Central memory CD8-positive, alpha-beta T cell (primary cell): ENCODE measurements at places on chromosomes 6 and 20.
A peak's percentile ranks its signal among the peaks of the same experiment; 100 is the strongest.

DNA sequence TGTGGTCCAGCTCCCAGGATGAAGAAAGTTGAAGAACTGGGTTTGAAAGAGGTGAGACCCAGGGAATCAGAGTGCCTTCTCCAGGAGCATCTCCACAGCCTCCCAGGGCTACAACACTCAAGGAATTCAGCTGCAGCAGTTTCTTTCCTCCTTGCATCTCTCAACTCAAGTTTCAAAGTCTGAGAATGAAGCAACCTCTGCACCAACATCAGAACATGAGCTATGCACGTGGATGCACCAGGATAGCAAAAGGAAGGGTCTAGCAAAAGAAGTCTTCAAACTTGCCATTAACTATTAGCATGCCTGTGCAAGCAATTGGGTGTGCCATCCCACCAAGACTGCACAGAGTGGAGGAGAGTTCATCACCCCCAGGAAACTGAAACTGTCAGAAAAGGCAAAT lies 193.9 kb downstream of the OTOR start:
- DNase-seq = no peak
- no peak overlapping the region for H3K4me3 ChIP-seq
- H3K27me3 ChIP-seq = no peaks in the 10 kb centered on the region
- H3K36me3 ChIP-seq = no peaks in the 10 kb centered on the region

GRCh38 chr6:31042806-31043205 lies 32.5 kb downstream of the MUC22 start:
- no peaks in the 10 kb centered on the region for H3K4me1 ChIP-seq
- peaks cover 91% of the 10 kb centered on the region for H3K27me3 ChIP-seq
- peaks cover 2% of the 10 kb centered on the region for H3K36me3 ChIP-seq
- H3K4me3 ChIP-seq = no peak overlapping the region
- DNase-seq = no peak

DNA sequence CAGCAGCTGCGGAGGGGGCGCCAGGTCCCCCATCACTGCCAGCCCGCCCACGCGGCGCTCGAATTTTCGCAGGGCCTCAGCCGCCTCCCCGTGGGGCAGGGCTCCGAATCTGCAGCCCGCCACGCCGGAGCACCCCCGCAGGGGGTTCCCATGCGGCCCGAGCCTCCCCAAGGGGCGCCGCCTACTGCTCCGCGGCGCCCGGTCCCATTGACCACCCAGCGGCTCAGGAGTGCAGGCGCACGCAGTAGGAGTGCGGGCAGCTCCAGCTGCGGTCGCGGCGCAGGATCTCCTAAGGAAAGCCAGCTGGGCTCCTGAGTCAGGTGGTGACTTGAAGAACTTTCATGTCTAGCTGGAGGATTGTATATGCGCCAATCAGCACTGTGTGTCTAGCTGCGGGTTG lies 155.3 kb upstream of the RREB1 start:
- peaks cover 23% of the 10 kb centered on the region for H3K27me3 ChIP-seq
- no peak for DNase-seq
- no peaks in the 10 kb centered on the region for H3K4me1 ChIP-seq
- H3K27ac ChIP-seq = no peak overlapping the region
- no peak overlapping the region for H3K4me3 ChIP-seq

DNA sequence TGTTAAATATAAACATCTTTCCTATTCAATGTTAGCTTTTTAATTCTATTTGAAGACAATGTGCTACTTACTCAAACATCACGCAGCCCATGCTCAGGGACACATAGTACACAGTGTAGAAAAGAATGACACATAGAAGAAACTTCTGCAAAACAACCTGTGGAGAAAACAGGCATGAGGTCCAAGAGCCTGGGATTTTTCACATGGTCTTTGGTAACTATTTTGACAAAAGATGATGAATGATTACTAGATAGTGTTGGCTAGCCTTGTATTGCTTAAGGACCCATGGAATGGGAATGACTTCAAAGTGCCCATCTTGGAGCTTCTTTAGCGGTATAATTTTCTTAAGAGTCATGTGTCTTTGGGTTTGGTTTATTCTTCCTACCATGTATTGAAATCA lies 15.4 kb downstream of the TMEM244 start:
- DNase-seq = no peak
- H3K36me3 ChIP-seq = no peaks in the 10 kb centered on the region
- H3K27ac ChIP-seq = no peak overlapping the region

DNA sequence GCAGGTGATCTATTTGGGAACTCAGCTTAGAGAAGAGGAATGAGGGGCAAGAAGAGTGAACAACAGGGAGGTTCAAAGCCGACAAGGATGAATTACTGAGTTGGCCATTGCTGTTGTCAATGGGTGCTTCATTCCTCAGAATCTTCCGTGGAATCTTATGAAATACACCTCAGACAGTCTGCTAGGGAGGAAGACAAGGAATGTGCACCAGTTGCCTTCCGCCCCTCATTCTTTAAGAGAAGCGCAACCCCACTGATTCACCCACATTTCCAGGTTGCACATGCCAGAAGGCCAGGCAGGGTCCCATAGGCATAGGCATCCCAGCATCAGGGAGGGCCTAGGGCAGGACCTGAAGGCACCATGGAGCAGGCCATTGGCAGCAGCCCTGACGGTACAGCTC lies 127.5 kb upstream of the TNFAIP3 start:
- peaks cover 10% of the 10 kb centered on the region for H3K27me3 ChIP-seq
- H3K4me3 ChIP-seq = no peak overlapping the region
- DNase-seq = no peak
- H3K27ac ChIP-seq = peak overlapping the region; percentile 54

DNA sequence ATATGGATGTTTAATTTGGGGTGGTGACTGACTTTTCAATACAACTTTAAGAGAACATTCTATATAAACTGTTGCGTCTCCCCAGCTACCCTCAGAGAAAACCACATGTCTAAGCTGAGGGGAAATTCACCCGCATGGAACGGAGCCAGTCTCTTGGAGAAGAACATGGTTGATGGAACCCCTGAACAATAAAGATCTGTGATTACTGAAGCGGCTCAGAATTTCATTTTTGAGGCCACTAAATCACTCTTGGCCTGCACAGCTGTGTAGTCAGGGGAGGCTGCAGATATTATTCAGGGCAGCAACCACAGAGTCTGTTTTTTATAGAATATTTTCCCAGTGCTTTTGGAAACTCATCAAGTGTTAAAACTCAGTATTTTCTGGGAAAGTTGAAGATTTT lies 73.8 kb downstream of the EYA4 start:
- H3K27me3 ChIP-seq = no peaks in the 10 kb centered on the region
- no peak for DNase-seq
- no peak overlapping the region for H3K4me3 ChIP-seq
- no peaks in the 10 kb centered on the region for H3K36me3 ChIP-seq

- H3K27ac ChIP-seq = no peak overlapping the region
- DNase-seq = no peak
- peak overlapping the region; percentile 64 for H3K4me3 ChIP-seq
- H3K36me3 ChIP-seq = no peaks in the 10 kb centered on the region
- peaks cover 15% of the 10 kb centered on the region for H3K4me1 ChIP-seq
- peaks cover 60% of the 10 kb centered on the region for H3K27me3 ChIP-seq
Observed at GRCh38 chr6:106974999-106975737, 639 bp upstream of the CD24 start.

DNA sequence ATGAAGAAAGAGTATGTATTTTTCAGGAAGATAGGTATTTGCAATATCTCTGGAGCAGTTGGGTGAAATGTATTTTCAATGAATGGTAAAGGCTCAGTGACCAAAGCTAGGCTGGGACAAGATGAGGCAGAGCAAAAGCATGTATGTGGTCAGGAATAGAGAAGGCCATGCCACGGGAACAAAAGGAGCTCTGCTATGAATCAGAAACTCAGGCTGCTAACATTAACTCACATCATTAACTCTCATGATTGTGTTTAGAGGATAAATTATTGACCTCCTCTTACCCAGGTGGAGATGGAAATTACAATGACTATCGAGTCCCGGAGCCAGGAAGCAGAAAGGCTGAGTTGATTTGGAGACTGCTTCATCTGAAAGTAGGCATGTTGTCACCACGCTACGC lies 220.2 kb downstream of the FUT9 start:
- DNase-seq = no peak
- peaks cover 4% of the 10 kb centered on the region for H3K36me3 ChIP-seq
- no peaks in the 10 kb centered on the region for H3K4me1 ChIP-seq
- H3K27me3 ChIP-seq = peaks cover 54% of the 10 kb centered on the region

DNA sequence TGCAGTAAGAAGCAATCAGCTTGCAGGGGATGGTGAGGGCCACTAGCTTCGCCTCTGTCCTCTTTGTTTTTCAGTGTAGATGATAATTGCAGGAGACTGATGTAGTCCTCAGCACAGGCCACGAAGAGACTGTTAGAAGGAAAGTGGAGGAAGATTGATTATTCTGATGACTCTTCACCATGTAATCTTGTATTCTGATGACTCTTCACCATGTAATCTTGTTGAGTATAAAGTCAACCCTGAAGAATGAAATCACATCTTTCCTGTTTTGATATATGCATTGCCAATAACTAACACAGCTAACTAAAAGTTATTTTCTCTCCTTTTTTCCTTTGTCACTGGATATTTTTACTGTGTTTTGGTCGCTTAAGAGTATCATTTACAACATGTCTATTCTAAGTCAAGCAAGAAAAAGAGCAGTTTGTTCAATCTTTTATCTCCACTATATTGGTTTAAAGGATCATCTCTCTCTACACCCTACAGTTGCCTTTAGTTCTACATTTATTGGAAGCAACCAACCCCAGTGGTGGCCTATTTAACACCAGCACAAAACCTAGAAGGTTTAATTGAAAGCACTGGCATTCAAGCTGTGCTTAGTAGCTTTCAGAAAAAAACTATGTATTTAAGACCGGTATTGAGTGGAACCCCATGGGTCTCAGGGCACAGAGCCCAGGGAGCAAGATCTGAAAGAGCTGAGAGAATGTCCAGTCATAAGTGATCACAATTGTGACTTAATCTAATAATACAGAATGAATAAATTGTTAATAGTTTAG lies 107.2 kb upstream of the BTBD3 start:
- DNase-seq = no peak
- no peaks in the 10 kb centered on the region for H3K27me3 ChIP-seq
- no peak overlapping the region for H3K27ac ChIP-seq
- H3K36me3 ChIP-seq = no peaks in the 10 kb centered on the region
- H3K4me1 ChIP-seq = no peaks in the 10 kb centered on the region

DNA sequence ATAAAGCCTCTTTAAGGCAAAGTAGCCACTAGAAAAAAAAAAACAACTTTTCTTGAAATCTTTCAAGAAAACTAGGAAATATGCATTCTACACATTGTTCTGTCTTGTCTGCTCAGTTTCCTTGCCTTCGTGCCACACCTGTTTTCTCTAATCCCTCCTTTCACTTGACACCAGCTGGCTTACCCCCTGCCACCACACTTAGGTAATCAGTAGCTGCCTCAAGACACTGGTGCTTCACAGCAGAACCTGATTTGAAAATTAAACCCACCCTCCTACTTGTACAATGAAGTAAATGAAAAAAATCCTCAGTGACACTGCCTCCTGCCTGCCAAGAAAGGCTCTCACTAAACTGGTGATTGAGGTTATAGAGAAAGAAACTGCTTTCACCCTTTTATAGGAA lies 45.8 kb upstream of the SCML4 start:
- H3K36me3 ChIP-seq = peaks cover 26% of the 10 kb centered on the region
- DNase-seq = no peak
- no peak overlapping the region for H3K27ac ChIP-seq
- no peaks in the 10 kb centered on the region for H3K27me3 ChIP-seq
- H3K4me3 ChIP-seq = no peak overlapping the region

DNA sequence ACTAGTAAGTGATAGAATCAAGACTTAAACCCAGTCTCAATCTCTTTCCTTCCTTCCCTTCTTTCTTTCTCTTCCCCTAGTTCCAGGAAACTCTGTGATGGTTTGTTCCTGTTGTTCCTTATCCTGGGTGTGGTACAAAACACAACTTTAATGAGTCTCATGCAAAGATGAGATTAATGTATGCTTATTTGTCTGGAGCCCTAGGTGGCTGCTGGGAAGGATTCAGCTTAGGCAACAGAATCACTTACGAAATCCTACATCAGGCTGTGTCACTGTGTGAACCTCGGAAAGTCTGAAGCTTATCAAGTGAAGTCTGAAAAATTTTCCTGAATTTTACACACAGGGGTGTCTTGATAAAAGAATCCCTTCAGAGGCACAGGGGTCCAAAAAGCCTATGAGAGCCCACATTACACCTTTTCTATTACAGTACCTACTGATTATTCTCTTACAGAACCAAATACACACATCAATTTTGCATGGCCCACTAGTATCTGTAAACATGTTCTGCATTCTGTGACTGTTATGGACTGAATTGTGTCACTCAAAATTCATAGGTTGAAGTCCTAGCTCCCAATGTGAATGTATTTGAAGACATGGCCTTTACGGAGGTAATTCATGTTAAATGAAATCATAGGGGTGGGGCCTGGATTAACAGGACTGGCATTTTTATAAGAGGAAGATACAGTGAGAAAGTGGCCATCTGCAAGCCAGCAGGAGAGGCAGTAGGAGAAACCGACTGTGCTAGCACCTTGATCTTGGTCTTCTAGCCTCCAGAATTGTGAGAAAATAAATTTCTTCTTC lies 144.7 kb downstream of the MYB start:
- no peaks in the 10 kb centered on the region for H3K27me3 ChIP-seq
- H3K27ac ChIP-seq = no peak overlapping the region
- H3K4me1 ChIP-seq = peaks cover 14% of the 10 kb centered on the region
- no peak for DNase-seq
- H3K4me3 ChIP-seq = no peak overlapping the region

DNA sequence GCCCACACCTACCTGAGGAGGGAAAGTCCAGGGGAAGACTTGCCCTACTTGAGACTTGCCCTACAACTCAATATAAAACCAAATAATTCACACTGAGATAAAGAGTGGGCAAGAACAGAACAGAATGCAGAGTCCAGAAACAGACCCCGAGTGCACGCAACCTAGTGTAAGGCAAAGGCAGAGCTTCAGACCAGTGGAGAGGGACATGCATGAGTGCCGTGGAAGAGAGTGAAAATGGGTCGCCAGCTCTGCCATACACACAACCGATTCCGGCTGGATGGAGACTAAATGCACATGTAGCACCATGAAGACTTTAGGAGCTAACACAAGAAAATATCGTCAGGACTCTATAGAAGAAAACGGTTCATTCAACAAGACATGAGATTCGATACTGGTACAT lies 58.8 kb upstream of the CST7 start:
- no peak for DNase-seq
- no peaks in the 10 kb centered on the region for H3K36me3 ChIP-seq

DNA sequence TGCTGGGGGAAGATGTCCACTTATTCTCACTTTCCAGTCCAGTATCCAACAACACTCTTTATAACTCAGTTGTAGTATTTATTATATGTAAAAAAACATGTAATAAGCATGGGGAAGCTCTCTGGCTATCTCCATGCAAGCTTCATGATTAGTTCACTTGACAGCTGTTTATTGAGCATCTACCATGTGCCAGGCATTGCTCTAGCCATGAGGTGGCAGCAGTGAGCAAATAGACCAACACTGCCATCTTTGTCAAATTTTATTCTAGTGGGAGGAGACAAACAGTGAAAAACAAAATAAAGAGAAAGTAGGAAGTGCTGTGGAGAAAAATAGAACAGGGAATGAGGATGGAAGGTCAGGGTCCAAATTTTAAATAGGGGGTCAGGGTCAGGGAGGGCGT lies 131.8 kb downstream of the CFAP61 start:
- H3K27me3 ChIP-seq = no peaks in the 10 kb centered on the region
- H3K4me1 ChIP-seq = peaks cover 6% of the 10 kb centered on the region
- no peak overlapping the region for H3K27ac ChIP-seq
